T-helper 2 cell (primary cell): ENCODE measurements at places on chromosomes 1 and 21.

- DNase-seq, result peak; percentile 48
These were observed 67.5 kb upstream of the DUSP10 start for GRCh38 chr1:221809091-221810029.

- DNase-seq, result no peak
These were observed 37.6 kb downstream of the MORN1 start for GRCh38 chr1:2353551-2354438.

DNA sequence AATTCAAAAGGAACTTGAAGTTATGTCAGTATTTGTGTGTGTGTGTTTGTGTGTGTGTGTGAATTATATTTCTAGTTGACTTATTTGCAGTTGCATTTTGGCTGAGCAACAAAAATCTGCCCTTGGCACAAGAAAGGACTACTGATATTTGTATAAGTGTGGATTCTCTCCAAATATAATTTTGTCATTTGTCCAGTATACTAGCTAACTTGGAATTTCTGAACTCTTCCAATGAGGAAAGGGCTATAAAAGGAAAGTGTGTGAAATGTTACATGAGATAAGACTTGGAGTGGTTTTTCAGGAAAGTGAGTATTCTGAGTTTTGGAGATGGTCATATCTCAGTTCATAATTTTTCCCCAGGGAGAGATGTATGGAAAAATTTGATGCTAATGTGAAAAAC lies 1384.1 kb upstream of the B3GALT2 start:
- no peak for DNase-seq

DNA sequence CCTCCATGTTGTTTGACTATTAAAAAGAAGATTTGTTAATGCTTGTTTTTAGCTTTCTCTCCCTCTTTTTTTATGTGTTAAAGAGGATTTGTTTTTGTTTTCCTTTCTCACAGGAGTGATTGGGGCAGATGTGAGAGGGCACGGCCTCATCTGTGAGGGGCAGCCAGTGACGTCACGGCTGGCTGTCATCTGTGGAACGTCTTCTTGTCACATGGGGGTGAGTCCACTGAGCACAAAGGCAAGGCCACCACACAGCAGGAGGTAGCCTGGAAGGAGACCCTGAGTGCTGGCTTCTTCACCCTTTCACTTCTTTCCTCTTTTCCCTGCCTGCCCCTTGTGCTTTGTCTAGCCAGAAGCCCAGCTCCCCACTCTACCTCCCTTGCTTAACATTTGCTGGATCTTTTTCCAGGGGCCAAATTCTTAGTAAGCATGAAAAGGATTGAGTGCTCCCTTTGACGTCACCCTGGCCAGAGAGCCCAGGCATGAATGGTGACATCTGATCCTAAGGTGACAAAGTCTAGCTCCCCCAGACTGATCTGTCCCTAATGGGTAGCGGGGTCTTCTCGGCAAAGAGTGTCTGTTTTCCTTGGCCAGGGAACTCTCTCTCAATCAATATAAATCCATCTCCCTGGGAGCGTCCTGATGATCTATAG lies 257.2 kb downstream of the FGGY start:
- DNase-seq, result no peak

DNA sequence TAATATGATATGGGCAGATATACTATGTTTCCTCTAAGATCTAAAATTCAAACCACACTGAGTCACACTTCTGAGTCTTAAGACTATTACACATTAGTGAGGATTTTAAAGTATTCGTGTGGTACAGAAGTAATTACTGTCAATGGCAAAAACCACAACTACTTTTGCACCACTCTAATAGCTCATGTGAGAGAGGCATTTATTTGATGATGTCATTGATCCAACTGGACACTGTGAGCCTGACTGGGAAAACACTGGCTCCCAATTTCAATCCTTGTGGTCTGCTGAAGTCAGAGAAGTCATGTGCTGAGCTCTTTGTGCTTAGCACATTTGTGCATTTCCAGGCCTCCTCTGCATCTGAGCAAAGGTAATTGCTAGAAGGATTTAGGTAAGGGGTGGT lies 377.8 kb downstream of the USH2A start:
- DNase-seq, result no peak

DNA sequence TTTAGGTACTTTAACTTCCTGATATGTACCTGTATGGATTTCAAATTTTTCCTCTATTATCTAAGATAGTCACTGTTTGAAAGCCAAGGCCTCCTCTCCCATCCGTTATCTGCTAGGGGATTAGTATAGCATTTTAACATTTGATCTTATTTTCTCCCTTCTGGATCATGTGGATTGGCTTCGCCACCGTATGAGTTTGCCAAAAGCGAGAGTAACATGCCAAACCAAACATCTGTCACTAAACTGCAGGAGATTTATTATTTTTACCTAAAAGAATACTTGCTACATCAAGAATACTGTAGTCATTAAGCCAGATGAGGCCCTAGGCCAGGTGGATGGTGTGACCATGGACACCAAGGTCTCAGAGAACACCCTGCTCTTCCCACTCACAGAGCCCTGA lies 28.5 kb upstream of the EEIG2 start:
- no peak for DNase-seq
